ENCODE measurements at places on chromosomes 16 and 17.

DNA sequence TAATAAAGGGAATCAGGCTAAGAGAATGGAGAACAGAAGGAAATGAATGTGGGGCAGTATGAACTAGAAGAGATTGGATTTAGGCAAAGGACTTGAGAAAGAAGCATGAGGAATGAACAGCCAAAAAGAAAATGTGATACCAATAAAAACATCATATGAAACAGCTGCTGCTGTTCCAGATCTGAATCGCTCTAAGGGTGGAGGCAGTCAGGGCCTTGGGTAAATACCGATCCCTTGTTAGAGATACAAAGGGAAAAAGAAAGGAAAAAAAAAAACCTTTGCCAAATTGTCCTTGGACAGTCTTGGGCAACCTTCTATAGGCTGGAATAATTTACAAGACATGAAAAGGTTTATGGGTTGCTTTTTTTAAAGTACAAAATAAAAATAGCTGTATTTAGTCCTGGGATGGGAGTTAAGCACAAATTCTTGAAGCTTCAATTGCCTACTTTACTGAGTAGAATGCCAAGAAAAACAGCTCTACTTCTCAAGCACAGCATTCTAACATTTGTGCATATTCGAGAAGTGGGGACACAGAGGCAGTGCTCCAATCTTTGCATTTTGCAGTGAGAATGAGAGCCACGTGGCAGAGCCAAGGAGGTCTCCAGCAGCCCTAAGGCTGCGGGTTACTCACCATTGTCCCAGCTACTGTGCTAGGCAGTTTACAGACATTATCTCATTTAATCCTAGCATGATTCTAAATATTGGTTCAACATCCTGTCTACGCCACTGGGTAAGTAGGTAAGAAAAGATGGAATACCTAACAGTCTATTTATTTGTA, 43.3 kb upstream of the PSMD7 start:
- no peak for DNase-seq

DNA sequence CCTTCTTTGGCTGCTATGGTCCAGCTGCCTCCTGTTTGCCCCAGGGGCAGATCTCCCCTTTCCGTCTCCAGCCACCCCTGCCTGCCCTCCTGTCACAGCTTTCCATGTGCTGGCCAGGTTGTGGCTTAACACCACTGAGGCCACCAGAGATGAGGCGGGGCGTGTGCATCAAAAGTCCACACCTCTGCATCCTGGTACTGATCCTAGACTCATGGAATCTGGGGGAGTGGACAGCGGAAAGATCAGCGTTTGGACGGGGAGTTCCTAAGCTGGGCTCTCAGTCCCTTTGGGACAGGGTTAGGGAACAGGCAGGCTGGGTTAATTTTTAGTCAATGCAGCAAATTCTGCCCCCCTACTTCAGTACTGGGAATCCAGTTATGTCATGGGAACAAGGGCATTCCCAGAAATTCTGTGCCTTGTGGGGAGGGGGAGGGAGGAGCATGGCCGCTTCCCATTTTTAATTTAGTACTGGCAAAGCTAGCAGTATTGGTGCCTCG, 3.9 kb downstream of the IGFBP4 start:
- no peak for DNase-seq

DNA sequence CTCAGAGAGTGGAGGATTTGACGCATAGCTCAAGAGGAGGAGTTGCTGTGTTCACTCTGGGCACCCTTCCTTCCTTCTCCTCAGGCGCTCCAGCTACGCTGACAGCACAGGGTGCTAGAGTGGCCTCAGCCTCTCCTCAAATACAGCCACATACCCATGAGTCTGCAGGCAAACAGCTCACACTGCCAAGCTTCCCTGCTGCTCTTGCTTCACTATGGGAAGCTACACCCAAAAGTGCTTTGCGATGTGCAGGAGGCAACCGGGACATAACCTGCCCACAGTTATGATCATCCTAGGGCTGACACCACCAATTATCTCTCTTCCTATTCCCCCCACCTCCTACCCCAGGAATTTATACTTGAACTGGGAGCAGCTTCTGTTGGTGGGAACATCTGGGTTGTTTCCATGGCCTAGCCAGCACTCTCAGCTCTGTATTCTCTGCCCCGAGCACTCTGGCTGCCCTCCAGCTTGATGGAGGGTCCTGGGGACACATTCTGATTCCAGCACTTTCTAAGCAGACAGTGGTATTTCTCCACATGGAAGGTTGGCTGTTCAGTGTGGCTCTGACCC, 40.3 kb upstream of the SREBF1 start:
- peak; percentile 61 for DNase-seq

DNA sequence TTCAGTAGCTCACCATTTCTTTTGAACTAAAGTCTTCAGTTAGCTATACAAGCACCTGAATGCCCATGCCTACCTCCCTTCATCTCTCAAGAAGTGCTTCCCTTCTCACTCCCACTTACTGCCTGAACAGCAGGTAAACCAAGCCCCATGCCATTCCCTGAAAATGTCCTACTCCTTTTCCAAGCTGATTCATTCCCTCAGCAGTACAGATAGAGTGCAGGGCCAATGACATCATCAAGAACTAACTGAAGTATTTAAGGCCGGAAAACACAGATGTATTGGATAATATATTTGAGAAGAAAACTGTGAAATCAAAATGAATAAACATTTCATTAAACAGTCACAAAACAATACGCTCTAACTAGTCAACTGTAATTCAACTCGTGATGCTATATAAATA, 478.8 kb upstream of the CDH11 start:
- peak; percentile 25 for DNase-seq

DNA sequence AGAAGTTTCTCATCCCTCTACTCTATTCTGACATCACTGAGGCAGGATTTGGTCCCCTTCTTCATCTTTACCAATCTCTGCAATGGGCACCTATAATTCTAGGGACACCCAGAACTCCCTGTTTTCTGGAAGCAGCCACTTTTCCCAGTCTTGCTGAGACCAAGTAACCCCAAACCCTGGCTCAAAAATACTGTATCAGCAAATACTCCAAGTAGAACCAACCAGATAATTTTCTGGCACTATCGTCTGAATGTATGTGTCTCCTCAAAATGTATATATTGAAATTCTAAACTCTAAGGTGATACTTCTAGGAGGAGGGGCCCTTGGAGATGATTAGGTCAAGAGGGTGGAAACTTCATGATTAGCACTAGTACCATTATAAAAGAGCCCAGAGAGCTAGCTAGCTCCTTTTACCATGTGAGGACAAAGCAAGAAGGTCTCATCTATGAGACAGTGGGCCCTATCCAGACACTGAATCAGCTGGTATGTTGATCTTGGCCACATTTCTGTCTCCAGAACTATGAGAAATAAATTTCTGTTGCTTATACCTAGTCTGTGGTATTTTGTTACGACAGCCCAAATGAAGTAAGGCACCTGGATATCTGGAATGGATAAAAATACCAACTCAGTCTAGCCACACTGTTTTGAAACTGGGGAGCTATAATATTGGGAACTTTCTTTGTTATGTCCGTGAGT, 464.4 kb downstream of the CDH11 start:
- DNase-seq = peak; percentile 70

GRCh38 chr17:6523809-6524355, 32.5 kb downstream of the PITPNM3 start:
- DNase-seq = no peak
